ENCODE measurements at places on chromosomes 5 and 9.

DNA sequence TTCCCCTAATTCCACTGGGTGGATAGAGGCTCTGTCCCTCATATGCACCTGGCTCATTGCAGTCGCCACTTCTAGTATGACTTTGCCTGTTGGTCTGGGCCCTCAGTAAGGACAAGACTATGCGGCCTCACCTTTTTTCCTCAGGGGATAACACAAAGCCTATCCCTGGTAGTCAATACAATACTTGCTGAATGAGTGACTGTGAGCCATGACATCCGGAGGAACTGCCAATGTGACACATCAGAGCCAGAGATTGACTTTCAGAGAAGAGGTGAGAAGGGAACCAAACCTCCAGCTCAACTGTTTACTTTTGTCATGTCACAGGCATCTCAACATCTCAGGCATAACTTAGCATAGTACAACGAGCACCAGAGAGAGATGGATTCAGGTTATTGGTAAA lies 371.3 kb downstream of the DMRT2 start:
- no peak for DNase-seq

GRCh38 chr9:99637641-99638040 lies 184.0 kb upstream of the NR4A3 start:
- no peak for DNase-seq

- DNase-seq, result peak; percentile 61
These were observed 552 bp downstream of the TMEM141 start for GRCh38 chr9:136791516-136792276.

DNA sequence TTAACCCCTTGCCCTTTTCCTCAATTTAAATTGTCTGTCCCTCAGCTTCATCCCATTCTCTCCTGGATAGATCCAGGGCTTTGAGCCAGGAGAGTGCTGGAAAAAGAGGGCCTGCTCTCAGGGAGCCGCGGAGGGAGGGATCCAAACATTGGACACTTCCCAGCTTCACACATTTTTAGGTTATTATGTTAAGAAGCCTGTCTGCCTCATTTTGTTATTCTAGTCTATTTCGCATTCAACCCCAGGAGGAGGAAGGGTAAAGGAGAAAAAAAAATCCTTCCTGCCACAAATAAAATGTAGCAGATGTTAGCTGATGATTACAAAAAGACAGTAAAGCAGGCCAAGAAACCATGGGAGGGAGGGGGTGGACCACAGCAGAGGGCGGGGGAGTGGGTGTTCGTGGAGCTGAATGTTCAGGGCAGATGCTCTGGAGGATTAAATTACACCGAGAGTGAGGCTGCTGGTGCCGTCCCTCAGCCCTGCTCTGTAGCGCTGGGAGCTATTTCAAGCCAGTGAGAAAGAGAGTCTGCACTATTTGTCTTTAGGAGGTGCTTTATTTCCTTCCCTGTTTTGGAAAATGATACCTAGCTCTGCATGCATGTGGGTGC lies 60.6 kb upstream of the ZFR start:
- DNase-seq, result no peak

- DNase-seq, result no peak
These were observed 6.0 kb downstream of the POLR3G start for GRCh38 chr5:90480699-90481098.

GRCh38 chr9:79701651-79702050 lies 129.9 kb downstream of the TLE4 start:
- DNase-seq, result no peak

GRCh38 chr5:167820101-167820990 lies 471.1 kb upstream of the WWC1 start:
- DNase-seq, result no peak

DNA sequence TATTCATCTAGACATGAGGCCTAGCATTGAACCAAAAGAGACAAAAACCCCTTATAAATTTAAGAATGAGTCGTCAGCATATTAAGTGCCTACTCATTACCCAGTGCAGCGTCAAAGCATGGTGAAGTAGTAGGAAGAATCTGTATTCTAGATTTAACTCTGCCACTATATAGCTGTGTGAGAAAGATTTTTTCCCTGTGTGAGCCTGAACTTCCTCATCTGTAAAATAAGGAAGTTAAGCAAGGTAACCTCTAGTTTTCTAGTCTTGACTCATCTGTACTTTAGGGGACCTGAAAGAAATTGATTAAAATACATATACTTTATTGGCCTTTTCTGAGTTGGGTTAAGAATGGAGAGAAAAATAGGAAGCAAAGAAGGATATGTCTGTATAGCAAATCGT lies 82.1 kb upstream of the RUSC2 start:
- no peak for DNase-seq

DNA sequence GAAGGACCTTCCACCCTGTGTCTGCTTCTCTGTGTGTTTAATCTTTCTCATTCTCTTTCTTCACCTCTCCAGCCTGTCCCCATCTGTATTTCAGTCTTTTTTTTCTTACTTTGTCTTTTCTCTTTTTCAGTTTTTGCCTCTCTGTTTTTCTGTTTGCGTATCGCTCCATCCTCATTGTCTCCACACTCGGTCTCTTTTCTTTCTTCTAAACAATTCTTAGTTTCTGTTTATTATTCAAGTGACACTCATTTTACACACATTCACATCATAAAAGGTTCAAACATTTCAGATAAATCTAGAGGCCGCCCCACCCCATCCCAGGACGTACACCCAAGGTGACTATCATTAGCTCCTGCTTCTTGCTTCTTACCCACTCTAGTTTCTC lies 9.8 kb downstream of the LHX2 start:
- DNase-seq, result no peak

- DNase-seq, result no peak
These were observed 1164.6 kb upstream of the CDH18 start for GRCh38 chr5:21152611-21153010.

GRCh38 chr5:1661311-1661710 lies 137.6 kb upstream of the LPCAT1 start:
- no peak for DNase-seq

- no peak for DNase-seq
These were observed 26.1 kb upstream of the CKMT2 start for GRCh38 chr5:81207009-81207408.

DNA sequence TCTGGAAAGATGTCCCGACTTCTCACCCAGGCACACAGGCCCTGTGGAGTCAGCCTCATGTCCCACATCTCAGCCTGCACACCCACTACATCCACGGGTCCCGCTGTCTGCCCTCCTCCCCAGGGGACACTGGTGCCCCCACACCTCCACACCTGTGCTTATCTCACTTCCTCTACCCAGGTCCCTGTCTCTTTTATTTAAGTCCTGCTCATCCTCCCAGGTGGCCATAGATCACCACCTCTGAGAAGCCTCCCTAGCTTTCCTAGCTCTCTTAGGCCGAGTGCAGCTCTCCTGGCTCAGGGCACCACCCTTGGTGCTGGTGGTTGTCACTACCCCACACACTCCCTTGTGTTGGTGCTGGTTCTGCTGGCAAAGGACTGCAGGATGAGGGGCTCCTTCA lies 143.6 kb upstream of the PITX1 start:
- no peak for DNase-seq

DNA sequence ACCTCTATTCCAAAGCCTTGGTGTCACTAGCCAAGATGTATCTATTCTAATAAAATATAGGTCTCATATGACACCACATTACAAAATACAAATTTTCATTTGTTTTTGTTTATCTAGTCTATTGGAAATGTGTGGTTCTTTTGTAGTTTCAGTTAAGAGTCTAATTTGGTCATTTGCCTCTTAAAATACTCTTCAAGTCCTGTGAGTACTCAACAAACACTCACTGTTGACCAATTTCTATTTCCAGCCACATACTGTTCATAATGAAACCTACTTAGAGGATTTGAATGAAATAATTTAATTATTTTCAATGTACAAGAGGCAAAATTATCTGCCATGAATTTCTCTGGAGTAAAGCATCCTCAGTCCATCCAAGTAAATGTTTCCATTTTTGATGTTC lies 40.6 kb downstream of the SLC1A3 start:
- no peak for DNase-seq

- DNase-seq, result no peak
These were observed 66.0 kb upstream of the ORM1 start for GRCh38 chr9:114256827-114257328.

DNA sequence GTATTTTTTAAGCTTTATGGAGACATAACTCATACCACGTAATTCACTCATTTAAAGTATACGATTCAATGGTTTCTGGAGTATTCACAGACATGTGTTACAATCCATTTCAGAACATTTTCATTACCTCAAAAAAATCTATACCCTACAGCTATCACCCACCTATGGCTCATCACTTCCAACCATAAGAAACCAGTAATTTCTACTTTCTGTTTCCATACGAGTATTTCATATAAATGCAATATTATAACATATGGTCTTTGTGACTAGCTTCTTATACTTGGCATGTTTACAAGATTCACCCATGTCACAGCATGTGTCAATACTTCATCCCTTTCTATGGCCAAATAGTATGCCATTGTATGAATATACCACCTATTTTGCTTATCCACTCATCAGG lies 18.8 kb downstream of the UBQLN1 start:
- no peak for DNase-seq

- no peak for DNase-seq
These were observed 73.0 kb downstream of the PAX5 start for GRCh38 chr9:36961051-36961450.

DNA sequence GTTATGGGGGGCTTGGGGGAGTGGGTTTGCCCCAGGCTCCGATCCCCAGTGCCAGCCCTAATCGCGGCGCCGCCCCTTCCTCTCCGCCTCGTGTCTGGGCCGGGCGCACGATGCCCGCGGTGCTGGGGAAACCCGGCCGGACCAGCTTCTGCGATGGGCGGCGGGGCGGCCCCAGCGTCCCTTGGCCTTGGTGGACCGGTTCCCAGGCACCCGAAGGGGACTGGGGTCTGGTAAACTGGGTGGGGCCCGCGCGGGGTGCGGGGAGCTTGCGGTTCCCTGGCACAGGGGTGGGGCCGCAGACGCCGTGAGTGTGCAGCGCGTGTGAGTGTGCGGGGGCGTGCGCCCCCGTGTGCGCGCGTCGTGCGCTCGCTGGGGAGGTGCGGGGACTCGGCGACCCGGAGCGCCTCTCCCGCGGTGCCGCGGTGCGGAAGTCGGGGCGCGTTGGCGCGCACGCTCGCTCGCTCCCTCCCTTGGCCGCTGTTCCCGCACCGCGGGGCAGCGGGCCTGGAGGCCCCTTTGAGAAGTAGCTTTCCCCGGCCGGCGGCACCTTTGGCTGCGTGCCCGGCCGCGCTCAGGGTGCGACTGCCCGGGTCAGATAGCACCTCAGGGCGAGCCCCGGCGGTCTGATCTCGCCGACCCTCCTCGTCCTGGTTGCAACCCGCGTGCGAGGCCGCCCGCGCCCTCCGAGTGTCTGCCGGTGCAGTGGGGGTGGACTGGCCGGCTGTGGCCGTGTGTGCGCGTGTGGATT lies 568 bp downstream of the MACIR start:
- peak; percentile 37 for DNase-seq

GRCh38 chr5:34831303-34831702 lies 7.7 kb upstream of the TTC23L start:
- DNase-seq, result no peak

DNA sequence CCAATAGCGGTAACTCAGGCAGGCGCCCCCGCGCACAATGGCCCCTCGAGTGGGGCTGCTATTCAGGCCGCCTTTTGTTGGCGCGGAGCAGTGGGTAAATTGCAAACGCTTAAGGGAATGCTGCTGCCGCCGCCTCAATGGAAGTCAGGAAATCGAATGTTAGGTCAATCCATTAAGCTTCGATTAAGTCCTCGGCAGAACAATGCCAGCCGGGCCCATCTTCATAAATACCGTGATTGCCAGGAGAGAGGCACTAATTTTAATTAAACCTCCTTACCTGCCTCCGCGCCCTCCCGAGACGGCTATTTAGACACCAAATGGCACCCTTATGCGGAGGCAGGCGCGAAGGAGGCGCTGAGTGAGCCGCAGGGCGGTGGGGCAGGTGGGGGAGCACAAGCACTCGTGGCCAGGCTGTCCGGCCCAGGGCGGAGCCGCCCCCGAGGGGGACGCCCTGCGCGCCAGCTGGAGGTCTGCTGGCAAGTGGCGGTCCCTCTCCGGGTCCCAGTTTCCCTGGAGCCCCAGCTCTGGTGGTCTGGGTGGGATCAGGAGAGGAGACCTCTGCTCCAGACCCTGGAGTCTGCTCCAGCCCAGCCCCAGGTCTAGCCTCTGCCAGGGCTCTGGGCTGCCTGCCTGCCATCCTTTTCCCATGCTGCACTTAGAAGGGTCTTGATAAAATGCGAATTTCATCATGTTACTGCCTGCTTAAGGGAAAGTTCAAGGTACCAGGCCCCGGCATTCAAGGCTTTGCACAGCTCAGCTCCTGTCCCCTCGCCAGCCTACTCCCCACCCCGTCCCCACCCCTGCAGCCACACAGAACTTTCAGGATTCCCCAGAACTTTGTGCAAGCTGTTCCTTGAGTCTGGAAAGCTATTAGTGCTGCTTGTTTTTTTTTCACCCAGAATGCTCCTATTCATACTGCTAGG lies 19.7 kb downstream of the NR5A1 start:
- no peak for DNase-seq

- no peak for DNase-seq
These were observed 749.8 kb upstream of the GRAMD2B start for GRCh38 chr5:125673359-125673950.

DNA sequence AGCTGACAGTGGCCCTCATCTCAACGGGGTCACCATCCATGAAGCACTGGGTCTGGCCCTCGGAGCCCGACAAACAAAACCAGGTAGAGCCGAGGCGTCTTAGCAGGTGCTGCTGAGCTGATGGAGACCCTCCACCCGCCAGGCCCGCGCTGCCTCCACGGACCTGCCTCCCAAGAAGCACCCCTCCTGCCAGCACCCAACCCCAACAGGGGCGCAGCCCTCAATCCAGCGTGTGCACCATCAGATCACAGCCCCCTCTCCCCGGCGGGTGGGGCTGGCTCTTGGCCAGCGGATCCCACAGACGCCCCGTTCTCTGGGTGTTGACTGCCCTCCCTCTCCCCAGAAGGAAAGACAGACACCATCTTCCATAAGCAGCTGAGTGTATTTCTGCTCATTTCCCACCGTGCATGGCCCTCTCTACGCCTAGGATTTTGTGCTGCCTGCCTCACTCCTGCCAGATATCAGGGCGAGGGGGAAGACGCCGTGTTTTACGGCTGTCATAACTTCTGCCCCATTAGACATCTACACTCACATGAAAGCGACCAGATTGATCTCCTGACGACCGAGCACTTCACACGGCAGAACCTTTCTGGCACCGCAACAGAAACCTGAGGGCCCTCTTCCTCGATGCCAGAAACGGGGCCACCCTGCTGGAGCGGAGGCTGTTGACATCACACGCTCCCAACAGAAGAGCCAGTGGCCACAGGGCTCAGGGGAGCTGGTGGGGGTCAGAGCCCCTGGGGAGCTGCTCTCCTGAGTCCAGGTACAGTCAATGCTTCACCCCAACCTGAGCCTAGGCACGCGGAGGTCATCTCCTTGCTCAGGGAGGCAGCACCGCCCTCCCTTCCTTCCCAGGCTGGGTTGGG lies 12.4 kb downstream of the NACC2 start:
- DNase-seq, result no peak

- DNase-seq, result no peak
These were observed 21.0 kb downstream of the PAEP start for GRCh38 chr9:135582541-135582940.

GRCh38 chr5:59525957-59526356 lies 367.6 kb downstream of the PDE4D start:
- DNase-seq, result no peak

All from stimulated activated CD4-positive, alpha-beta T cell treated with anti-CD3 and anti-CD28 coated beads, TNF-alpha, amount 100 ng/mL, for 4 hours (primary cell).